ENCODE measurements at places on chromosomes 1 and 21.

- no peak for DNase-seq
These were observed 129.7 kb upstream of the UBE2U start for GRCh38 chr1:64073705-64074104.

GRCh38 chr1:64423526-64423925, 46.4 kb upstream of the CACHD1 start:
- no peak for DNase-seq

GRCh38 chr1:71521655-71522264, 440.9 kb upstream of the ZRANB2 start:
- no peak for DNase-seq

- no peak for DNase-seq
These were observed 34.7 kb upstream of the CASZ1 start for GRCh38 chr1:10830961-10831668.

- DNase-seq: no peak
These were observed 56.6 kb downstream of the TMEM53 start for GRCh38 chr1:44617703-44618029.

GRCh38 chr1:7329868-7330615, 441.1 kb upstream of the VAMP3 start:
- DNase-seq: no peak

DNA sequence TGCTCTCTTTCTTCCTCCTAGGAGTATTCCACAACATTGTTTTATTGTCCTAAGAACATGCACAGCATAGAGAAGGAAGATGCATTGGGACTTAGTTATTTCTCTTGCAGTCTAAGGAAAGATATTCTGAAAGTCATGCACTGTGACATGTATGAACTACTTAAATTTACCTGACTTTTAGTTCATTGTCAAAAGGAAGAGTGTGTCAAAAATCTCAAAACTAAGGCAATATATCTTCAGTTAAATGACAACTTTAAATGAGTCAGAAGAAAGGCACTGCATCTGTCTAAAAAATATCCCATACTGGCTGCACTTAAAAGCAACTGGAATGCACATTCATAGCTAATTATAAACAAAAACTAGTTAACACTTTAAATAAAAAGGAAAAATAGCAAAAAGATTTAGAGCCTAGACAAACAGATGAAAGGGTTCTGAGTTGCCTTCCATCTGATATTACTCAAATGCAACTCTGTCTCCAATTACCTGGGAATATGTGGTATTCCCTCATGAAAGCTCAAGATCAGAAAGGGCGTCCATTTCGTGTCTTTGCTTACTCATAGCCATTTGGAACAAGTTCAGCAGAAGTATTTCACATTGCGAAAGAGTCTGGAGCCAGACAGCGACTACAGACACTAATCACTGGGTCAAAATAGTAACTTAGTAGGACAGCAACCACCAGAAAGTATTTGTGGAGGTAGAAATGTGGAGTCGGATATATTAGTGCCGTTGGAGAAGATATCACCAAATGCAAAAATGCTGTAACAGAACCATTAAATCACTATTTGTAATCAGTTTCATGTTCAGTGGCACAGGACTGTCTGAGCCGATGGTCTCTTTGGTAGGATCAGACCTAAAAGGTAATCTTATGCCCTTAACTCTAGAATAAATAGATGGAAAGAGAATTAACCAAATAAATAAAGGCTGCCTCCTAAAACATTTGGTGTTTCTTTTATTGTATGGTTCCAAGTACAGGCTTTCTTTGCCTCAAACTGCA, 225.7 kb downstream of the GREM2 start:
- no peak for DNase-seq

GRCh38 chr21:38272215-38272614, 15.4 kb downstream of the KCNJ15 start:
- no peak for DNase-seq

DNA sequence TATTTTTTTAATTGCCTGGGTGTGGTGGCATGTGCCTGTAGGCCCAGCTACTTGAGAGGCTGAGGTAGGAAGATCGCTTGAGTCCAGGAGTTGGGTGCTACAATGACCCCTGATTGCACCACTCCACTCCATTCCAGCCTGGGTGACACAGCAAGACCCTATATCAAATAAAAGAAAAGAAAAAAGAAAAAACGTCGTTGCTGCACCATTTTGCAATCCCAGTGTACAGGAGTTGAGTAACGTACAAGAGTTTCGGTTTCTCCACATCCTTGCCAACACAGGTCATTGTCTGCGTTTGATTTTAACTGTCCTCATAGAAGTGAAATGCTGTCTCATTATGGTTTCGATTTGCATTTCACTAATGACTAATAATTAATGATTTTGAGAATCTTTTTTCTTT, 7.9 kb downstream of the ZNF684 start:
- DNase-seq: no peak

DNA sequence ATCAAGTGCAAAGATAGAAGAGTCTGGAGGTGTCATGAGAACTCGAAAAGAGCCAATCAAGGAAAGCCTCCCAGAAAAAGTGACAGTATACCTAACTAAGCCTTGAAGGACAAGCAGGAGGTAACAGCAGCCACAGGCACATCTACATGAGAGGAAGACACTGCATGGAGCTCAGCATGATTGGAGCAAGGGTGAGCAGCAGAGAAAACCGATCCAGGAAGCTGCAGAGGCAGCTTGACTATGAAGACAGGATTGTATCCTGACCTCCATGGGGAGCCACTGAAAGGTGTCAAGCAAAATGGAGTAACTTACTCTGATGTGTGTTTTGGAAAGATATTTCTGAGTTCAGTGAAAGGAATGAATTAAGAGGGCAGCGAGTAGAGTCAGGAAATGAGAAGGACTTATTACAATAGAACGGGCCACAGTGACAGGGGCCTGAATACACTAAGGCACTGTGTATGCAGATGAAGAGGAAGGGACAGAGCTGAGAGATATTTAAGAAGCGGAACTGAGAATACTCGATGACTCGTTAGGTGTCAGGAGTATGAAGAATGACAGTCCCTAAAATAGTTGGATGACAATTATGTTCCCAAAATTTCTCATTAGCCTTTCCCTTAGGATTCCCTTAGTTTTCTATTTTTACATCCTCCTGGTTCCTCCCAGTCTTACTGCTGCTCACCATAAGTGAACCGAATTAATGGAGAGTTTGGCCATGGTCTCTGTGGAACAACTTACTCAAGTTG, 139.3 kb upstream of the NFIA start:
- no peak for DNase-seq

GRCh38 chr1:41783189-41783639, 135.5 kb downstream of the HIVEP3 start:
- DNase-seq: no peak

DNA sequence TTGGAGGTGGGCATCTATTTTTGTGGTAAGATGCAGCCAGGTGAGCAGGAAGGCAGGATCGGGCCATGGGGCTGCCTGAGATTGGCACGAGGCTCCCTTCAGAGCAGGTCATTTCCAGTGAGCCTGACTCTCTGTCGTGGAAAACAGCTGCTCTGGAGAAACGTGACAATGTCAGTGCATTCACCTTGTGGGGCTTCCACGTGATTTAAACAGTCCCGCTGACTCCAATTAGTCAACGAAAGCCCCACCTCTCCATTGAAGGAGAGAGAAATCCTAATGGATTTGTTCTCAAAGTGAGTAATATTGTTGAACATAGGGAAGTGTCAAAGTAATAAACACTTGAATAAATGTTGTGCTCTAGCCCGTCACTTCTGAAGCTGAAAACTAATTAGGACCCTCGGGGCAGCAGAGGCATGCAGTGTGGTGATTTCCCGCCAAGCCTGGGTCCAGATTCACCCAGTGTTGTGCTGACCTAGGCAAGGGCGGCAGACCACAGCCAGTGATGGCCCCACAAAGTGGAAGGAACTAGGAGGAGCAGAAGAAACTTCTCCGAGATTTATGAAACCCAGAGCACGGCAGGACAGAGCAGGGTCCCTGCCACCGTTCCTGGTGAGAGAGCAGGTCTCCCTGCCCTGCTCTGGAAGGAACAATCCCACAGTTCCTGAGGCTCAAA, 172.5 kb upstream of the C1orf174 start:
- DNase-seq: no peak

DNA sequence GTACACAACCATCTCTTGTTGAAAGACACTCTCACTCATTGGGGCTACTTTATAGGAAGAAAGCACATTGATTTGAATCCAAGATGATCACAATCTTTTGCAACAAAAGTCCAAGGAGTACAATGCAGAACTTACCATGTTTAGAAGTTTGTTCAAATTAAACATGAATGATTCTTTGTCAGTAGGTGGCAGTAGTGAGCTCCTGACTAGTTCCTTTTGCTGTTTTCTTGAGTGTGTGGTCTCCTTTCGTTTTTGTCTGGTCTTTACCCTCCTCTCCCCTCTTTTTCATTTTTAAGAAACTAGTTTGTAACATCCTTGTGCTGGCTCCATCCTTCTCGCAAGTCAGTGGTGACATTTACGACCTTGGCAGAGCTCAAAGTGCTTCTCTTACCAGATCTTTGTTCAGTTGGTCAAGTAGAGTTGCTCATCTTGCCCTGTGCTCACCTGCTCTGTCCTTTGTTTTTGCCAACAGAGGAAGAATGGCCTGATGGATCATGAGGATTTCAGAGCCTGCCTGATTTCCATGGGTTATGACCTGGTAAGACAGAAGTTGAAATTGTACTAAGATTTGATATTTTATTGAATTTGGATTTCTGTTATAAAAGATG, 35.7 kb upstream of the MTR start:
- DNase-seq: no peak

- peak; percentile 32 for DNase-seq
These were observed 8.8 kb upstream of the NLRP3 start for GRCh38 chr1:247407180-247407616.

GRCh38 chr21:17537299-17537698, 24.5 kb downstream of the CXADR start:
- DNase-seq: no peak

DNA sequence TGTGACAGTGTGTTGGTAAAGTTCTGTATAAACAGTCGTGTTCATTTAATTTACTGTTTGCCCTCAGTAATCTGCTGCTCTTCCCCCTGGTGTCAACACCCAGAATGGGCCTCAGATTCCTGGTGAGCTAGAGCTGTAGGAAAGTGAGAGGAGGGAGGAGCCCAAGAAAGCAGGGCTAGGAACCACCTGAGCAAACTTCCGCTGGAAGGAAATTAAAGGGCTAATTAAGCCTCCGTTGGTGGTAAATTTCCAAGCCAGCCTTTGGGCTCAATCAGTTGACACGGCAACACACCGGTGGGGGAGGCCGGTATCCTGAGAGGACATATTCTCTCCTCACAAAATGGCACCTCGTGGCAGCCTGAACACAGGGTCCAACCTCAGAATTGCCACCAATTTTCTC, 32.9 kb downstream of the RAB3B start:
- DNase-seq: no peak
